G401 (cell line): ENCODE measurements at places on chromosomes 3 and 15. TPM values are rescaled to one million over a fixed set of nuclear protein-coding genes. Genes with fewer than 3 reads are reported as not detected.

DNA sequence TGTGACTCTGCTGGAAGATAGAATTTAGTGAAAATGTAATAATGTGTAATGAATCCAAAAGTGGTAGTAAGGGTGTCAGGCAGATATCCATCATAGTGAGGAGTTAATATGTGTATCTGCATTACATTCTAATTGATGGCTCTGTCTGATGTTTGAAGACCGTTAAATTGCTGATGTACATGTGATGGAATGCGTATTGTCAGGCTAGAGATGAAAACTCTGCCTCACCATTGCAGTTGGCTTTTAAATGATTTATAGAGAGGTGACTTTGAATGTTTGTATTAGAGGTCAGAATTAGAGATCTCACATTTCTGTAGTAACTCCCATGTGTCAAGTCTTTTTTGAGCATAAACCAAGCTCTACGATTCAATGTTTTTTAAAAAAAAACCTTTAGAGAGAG, 234.6 kb downstream of the NAALADL2 start:
- no peak for DNase-seq

DNA sequence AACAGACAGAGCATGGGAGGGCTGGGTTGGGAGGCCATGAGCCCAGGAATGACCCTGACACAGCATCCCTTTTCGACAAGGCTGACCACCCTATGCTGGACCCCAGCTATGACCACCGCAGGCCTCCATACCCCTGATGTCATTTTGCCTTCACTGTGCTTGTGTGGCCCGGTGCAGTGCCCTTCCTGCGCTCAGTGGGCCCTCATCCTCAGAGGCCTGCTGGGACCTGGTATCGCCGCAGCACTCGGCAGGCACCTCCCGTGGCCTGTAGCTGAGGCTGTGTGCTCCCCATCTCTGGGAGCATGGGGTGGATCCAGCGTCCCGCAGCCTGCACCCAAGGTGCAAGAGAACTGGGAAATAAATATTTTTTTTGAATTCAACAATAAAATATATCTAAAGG, 73.1 kb upstream of the MEF2A start:
- no peak for DNase-seq

GRCh38 chr3:36777424-36778218, 13.3 kb upstream of the DCLK3 start:
- DNase-seq = no peak

DNA sequence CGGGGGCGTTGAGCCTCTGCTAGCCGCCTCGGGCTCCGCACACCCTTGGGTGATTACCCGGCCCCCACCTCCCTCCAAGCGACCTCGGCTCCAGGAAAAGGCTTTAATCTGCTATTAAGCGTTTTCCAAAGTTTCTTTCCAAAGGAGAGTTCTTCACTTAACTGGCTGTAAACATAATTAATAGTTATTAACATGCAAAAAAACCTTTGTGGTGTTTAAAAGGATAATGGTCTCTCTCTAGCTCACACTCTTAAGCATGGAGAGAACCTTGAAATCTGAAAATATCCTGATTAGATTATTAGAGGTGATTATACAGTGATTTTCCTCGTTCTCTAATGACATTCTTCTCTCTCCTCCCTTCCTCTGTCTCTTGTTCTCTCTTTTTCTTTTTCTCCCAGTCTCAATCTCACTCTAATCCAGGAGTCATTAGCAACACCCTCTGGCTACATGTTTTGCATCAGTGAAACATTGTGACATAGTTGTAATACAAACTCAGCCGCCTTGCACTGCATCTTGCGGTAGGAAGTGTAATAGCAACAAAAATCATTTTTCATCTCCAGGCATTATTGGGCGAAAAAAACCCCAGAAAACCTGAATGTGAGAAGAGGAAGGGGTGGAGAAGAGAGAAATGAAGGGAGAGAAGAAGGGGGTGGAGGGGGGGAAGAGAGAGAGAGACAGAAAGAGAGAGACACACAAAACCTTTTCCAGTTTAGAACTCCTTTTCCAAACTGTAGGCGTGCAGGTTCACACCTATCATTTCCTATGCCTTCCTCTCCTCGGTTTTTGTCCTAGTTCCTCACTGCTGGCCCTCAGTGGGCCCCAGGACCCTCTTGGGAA, 24.4 kb downstream of the NR2F2 start:
- DNase-seq = peak; percentile 21

GRCh38 chr3:108528459-108529252, 18.3 kb upstream of the MYH15 start:
- DNase-seq = no peak

DNA sequence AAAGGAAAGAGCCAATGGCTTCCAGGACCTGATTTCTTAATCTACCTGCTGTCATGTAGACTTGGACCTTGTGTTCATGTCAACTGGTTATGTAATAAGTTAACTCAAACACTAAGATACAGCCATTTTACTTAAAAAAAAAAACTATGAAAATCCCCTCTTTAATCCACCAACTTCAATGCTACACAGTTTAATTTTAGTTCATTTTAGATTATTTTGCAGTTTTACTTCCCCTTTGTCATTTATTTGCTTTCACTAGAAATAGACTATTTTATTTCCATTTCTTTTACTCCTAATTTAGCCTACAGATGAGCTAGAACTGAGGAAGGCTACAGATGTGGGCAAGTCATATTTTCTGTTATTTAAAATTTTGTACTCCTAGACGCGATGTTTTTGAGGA, 10.7 kb upstream of the DNAJC13 start:
- DNase-seq = no peak

DNA sequence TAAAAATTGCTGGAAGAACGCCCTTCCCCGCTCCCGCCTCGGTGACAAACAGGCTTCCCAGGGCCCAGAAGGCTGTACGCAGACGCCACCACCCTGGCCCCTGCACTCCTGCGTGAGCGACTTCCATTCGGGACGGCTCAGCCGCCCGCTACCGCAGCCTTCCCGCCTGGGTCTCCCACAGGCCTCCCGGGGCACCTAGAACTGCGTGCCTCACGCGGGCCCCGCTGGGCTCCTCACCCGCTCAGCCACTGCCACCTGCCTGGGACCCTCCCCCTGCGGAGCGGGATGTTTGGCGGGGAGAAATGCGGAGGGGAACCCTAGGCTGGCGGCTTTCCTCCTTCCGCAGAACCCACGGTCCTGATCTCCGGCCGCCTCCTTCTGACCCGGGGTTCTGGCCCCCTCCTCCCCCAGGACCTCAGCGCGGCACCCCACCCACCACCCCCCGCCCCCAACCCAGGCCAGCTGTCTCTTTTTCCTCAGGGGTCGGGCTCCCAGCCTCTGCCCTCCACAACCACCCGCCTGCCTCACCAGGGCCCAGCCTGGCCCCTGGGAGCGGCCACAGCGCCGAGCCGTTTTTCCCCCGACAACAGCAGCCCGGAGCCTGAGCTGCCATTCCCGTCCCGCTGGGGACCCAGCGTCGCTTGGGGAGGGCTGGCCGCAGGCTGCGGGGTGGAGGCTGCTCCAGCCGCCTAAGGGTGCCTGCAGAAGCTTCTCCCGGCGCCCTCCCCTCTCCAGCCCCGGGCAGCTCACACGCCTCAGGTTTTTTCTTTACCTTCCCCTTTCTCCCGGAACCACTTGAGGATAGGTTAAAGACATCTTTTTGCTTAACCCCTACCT, 27.6 kb upstream of the RAB7A start:
- peak; percentile 70 for DNase-seq

GRCh38 chr3:126008219-126008618, 39.2 kb downstream of the ROPN1B start:
- DNase-seq = no peak

DNA sequence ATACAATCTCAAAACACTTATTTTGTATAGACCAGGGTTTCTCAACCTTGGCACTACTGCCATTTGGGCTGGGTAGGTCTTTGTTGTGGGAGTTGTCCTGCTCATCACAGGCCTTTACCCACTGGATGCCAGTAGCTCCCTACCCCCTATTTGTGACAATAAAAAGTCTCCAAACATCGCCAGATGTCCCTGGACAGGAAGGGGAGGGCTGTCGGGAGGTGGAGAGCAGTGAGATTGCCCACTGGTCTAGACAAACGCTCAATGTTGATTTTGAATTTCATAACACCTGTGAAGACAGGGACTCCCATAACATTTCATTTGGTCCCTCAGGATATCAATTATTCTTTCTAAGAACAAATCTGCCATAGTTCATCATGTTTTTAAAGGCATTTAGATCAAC, 151.7 kb upstream of the PTPRG start:
- DNase-seq = no peak

- DNase-seq = no peak
Observed at GRCh38 chr15:61921093-61921492, 139.2 kb downstream of the VPS13C start.

- DNase-seq = no peak
Observed at GRCh38 chr3:189799366-189799765, 168.2 kb downstream of the TP63 start.

DNA sequence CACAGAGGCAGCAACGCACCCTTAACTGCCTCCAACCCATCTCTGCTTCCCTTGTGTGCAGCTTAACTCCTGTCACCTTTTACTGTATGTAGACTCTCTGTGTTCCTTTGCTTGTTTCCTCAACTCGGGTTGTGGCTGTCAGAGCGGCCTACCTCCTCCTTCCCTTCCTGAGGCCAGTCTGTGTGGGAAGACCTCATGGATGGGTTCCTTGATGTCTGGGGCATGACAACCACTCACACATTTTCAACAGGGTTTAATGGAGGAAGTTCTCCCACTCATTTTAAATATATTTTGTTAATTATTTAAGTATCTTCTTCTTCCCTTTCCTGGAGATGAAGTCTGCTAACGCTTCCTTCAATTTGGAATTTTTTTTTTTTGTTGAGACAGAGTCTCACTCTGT, 1.8 kb upstream of the CSPG5 start:
- no peak for DNase-seq

DNA sequence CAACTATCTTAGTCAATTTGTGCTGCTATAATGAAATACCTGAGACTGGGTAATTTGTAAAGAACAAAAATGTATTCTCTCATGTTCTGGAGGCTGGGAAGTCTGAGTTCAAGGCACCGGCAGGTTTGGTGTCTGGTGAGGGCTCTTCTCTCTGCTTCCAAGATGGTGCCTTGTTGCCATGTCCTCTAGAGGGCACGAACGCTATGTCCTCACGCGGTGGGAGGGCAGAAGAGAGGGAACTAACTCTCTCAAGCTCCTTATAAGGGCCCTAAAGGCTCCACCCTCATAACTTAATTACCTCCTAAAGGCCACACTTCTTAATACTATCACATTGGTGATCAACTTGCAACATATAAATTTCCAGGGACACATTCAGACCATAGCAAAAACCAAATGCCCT, 108.4 kb downstream of the ADAMTSL3 start:
- no peak for DNase-seq

Gene RRP9
- 80.6 and 87.0 TPM in 2 replicates for total RNA-seq

Gene AAGAB
- total RNA-seq = 110 and 118 TPM in 2 replicates

Gene OR5H1
- not detected in 2 replicates for total RNA-seq

Gene C3orf20
- not detected in 2 replicates for total RNA-seq

Gene ETV5
- 16.8 and 22.8 TPM in 2 replicates for total RNA-seq

Gene CHL1
- total RNA-seq = 5.5 and 11.3 TPM in 2 replicates

Gene TRPM1
- total RNA-seq = 3.2 TPM in 1 of 2 replicates, not detected in the other

Gene NOP10
- total RNA-seq = 291 and 354 TPM in 2 replicates

Gene DHX30
- 142 and 168 TPM in 2 replicates for total RNA-seq

Gene MESP1
- not detected in 2 replicates for total RNA-seq

Gene C3orf49
- total RNA-seq = not detected in 2 replicates
